Activated T-cell treated with anti-CD3 and anti-CD28 coated beads, Interleukin-2, amount 50 U/mL, for 72 hours (primary cell): ENCODE measurements at places on chromosomes 1 and 21. TPM values are rescaled to one million over a fixed set of nuclear protein-coding genes. Genes with fewer than 3 reads are reported as not detected.

The AUNIP gene
- total RNA-seq = 6.9 TPM

The OTUD3 gene
- total RNA-seq = 10.6 TPM

The ZP4 gene
- not detected for total RNA-seq

DNA sequence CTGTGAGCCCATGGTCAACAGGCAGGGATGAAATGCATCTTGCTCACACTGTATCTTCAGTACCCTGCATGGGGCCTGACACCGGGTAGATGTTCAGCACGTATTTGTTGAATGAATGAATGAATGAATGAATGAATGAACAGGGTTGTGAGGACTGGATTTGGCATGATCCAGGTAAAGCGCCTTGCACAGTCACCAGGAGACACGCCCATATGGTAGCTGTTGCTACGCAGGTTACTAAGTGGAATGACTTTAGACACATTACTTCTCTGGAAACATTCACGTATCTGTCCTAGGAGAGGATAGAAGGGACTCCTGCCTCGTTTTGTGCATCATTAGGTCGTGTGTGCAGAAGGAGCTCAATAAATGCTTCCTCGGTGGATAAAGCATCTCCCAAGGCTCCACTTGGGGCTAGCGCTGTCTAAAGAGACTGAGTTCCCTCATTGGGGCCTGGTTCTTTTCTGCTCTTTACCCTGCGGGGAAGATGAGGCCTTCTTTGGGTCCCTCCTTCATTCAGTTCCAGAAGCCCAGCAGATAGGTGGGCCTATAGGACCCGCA is 54.2 kb downstream of the NDUFS5 start:
- no peak overlapping the region for H3K27ac ChIP-seq
- DNase-seq = no peak
- H3K4me3 ChIP-seq = peak overlapping the region; percentile 84
- peaks cover 6% of the 10 kb centered on the region for H3K4me1 ChIP-seq
- H3K27me3 ChIP-seq = peaks cover 45% of the 10 kb centered on the region
- no peaks in the 10 kb centered on the region for H3K36me3 ChIP-seq

- H3K27me3 ChIP-seq = no peaks in the 10 kb centered on the region
- no peak for DNase-seq
- H3K36me3 ChIP-seq = no peaks in the 10 kb centered on the region
- H3K4me3 ChIP-seq = no peak overlapping the region
- H3K4me1 ChIP-seq = no peaks in the 10 kb centered on the region
These were observed 14.0 kb downstream of the COL16A1 start for GRCh38 chr1:31689854-31690253.

The RNU1-1 gene
- 1,278 TPM for total RNA-seq

The MX2 gene
- total RNA-seq = 30.1 TPM

DNA sequence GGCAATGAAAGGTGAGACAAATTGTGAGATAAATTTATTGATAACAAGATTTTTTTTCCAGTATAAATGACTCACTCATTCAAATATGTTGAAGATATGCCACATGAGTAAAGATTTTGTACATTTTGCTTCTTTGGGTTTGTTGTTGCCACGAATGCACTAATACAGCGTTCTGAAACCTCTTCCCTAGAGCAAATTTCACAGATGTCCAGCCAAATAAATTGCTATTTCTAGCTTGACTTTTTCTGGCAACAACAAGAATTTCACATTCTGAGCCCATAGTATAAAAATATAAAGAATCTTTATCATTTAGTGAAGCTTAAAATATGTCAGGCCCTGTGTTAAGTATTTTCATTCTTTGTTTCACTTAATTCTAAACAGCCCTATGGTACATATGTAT is 114.5 kb upstream of the COL24A1 start:
- no peak for DNase-seq
- no peaks in the 10 kb centered on the region for H3K36me3 ChIP-seq
- H3K4me3 ChIP-seq = no peak overlapping the region
- no peaks in the 10 kb centered on the region for H3K27me3 ChIP-seq

DNA sequence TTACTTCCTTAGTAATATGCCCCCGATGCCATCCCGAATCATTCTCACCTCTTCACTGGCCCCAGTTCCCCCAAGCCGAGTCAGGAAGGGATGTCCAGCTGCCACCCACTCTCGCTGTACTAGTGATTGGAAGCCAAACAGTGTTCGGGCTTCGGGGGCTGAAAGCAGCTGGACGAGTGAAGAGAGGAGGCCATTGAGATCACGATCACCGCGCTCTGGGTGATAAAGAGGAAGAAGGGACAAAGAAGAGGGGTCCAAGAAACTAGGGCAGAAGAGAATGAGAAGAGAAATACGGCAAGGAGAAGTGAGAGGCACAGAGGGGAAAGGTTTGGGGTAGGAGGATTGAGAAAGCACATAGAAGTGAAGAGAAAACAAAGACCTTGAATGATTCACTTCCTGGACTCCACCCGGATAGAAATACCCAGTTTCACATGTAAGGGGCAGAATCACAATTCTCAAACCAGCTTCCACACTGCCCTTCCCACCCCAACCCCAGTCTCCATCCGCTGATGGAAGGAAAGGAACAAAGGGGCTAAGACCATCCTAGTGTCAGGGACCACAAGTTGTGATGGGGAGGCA is 3.7 kb upstream of the SF3B4 start:
- peak overlapping the region; percentile 33 for H3K4me3 ChIP-seq
- H3K27ac ChIP-seq = peak overlapping the region; percentile 10
- H3K36me3 ChIP-seq = peaks cover 7% of the 10 kb centered on the region

The SLC25A34 gene
- 3.0 TPM for total RNA-seq

GRCh38 chr21:38475519-38475918 is 22.8 kb downstream of the ERG start:
- H3K4me1 ChIP-seq = peaks cover 27% of the 10 kb centered on the region
- no peaks in the 10 kb centered on the region for H3K36me3 ChIP-seq
- H3K27ac ChIP-seq = no peak overlapping the region
- no peak overlapping the region for H3K4me3 ChIP-seq
- no peak for DNase-seq

DNA sequence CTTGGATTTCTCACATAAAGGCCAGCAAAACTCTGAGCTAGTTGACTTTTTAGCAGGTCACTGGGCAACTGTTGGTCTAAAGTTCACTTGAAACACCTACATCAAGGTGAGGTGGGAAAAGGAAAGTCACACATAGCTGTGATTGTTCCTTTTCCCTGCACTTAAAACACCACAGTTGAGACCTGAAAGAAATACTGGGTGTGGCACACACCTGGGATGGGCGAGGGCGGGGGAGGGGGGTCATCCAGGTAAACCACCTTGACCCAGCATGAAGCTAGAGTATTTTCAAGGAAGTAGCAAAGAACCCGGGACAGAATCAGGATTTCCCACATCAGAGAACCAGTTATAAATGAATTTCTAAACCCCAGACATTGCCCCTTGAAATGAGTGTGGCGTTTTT is 26.4 kb downstream of the ZNF697 start:
- no peak overlapping the region for H3K4me3 ChIP-seq
- no peak for DNase-seq
- no peaks in the 10 kb centered on the region for H3K27me3 ChIP-seq
- H3K27ac ChIP-seq = no peak overlapping the region
- no peaks in the 10 kb centered on the region for H3K36me3 ChIP-seq

GRCh38 chr1:229896306-229896705 is 170.7 kb upstream of the GALNT2 start:
- H3K36me3 ChIP-seq = peaks cover 2% of the 10 kb centered on the region
- no peak overlapping the region for H3K4me3 ChIP-seq
- no peaks in the 10 kb centered on the region for H3K4me1 ChIP-seq
- H3K27me3 ChIP-seq = peaks cover 37% of the 10 kb centered on the region
- H3K27ac ChIP-seq = no peak overlapping the region
